ENCODE measurements at places on chromosomes 16 and 17. TPM values are rescaled to one million over a fixed set of nuclear protein-coding genes. Genes with fewer than 3 reads are reported as not detected.

The METTL22 gene
- 56.5 TPM for total RNA-seq

GRCh38 chr17:38877130-38877851 is 7.4 kb downstream of the LASP1 start:
- H3K4me3 ChIP-seq: no peak overlapping the region
- no peak for DNase-seq
- peaks cover 36% of the 10 kb centered on the region for H3K4me1 ChIP-seq
- peak overlapping the region; percentile 49 for H3K27ac ChIP-seq
- H3K27me3 ChIP-seq: no peaks in the 10 kb centered on the region

DNA sequence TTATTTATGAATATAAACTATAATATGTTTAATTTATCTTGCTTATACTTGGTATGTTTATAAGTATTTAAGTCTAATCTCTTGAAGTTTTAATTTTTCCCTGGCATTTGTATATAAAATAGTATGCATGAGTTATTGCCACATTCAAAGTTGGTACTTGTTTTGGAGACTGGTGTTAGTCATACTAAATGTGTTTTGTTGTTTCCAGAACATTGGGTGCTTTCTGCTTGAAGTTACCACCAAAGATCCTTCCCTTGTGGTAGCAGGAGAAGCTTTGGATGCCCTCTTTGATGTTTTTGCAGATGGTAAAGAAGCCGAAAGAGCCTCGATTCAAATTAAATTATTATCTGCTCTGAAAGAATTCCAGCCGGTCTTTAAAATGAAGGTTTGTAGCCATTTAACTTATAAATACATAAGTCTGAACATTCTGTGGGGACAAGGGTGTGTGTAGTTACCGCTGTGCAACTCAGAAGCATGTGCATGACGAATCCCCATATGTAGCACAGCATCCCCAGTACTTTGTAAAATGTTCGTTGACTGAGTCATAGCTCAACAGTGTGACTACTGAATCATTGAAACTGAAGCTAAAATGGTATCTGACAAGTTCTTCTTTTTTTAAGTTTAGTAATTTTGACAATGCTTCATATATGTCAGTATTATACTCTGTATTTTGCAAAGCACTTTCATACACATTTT is 36.4 kb downstream of the HEATR3 start:
- H3K4me3 ChIP-seq: no peak overlapping the region
- no peak for DNase-seq
- no peak overlapping the region for H3K27ac ChIP-seq
- H3K4me1 ChIP-seq: no peaks in the 10 kb centered on the region

The EPN3 gene
- total RNA-seq: 9.1 TPM

DNA sequence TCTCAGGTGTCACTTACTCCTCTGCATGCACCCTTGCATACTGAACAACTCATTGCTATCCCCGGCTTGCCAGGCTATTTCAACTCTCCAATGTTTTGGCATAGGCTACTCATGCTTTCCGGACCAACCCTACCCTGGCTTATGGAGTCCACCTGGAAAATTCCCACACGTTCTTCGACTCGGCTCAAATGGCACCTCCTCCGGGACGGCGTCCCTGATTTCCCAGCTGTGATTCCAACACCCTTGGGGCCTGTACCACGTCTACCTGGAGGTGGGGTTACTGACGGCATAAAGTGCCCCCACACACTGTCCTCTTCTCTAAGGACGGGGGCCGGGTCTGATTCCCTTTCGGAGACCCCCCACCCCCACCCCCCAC is 498 bp downstream of the SMYD4 start:
- no peaks in the 10 kb centered on the region for H3K27me3 ChIP-seq
- peak overlapping the region; percentile 97 for H3K4me3 ChIP-seq
- DNase-seq: no peak
- peaks cover 10% of the 10 kb centered on the region for H3K36me3 ChIP-seq
- H3K27ac ChIP-seq: peak overlapping the region; percentile 76
- H3K4me1 ChIP-seq: peaks cover 15% of the 10 kb centered on the region

DNA sequence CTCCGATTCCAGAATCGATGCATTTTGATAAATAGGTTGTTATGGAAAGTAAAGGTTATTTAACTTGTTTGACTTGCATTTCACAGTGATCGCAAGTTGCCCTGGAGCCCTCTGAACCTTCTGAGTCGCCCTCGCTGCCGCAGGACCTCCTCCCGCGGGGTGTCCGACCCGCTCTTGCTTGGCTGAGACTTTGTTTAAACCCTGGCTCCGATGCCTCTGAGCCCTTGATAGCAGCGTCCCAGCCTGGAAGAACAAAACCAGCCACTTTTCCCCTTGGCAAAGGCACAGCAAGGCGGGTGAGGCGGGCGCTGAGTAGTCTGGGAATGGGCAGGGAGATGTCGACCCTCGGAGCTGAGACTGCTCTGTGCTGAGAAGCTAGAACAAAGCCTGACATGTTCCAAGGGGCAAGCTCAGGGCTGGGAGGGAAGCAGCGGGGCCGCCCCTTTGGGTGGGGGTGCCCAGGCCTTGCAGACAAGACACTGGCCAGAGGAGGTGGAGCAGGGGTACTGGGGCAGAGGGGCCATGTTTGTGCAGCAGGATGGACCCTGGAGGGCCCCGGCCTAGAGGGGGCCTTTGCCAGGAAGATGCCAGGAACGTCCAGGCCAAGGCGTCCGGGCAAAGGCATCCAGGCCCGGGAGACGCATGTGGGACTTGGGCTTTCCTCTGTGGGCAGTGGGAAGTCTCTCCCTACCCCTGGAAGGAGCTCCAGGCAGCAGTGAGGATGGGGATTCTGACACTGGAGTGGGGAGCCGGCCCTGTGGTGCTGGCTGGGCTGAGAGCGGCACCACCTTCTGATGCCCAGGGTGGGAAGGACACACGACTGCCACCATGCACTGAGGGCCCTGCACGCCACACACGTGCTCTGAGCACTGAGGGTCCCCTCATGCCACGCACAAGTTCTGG is 30.3 kb upstream of the CDH15 start:
- H3K27ac ChIP-seq: no peak overlapping the region
- no peaks in the 10 kb centered on the region for H3K27me3 ChIP-seq
- no peak for DNase-seq

DNA sequence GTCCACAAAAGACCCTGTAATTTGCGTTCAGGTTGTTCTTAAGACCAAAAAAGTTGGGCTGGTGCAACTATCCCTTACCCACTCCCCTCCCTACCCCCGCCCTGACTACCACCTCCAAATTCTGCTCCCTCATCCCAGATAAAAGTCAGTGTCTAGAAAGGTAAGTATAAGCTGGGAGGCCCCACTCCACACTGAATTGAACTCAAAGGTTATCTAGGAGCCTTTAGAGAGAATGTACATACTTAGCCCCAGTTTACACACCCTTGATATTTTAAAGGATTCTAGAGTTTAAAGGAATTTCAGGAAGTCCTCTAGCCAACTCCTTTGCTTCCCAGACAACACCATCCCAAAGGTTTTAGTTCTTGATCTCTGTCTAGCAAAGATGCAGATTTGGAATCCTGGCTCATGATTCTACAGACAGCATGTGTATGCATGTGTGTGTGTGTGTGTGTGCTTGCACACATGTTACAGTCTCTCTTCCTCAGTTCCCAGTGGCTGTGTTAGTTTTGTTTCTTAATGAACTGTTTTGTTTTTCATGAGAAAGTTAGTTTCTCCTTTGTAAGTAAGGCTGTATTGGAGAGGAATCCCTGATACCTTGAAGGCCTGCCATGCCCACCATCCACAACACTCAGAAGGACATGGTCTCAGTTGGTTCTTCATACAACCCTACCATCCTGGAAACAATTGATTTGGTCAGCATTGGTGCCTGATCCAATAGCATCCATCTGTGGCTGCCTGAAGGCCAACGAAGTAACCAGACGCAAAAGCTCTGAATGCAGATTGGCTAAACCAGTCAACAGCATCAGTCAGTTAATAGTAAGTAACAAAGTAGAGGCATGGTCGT is 281.3 kb downstream of the SOX9 start:
- peaks cover 51% of the 10 kb centered on the region for H3K4me1 ChIP-seq
- no peak for DNase-seq
- H3K27ac ChIP-seq: peak overlapping the region; percentile 46
- H3K36me3 ChIP-seq: peaks cover 26% of the 10 kb centered on the region
- no peak overlapping the region for H3K4me3 ChIP-seq
- H3K27me3 ChIP-seq: peaks cover 3% of the 10 kb centered on the region

GRCh38 chr17:2694381-2695242 is 17.0 kb downstream of the CLUH start:
- H3K27me3 ChIP-seq: no peaks in the 10 kb centered on the region
- no peak overlapping the region for H3K27ac ChIP-seq
- DNase-seq: no peak
- no peak overlapping the region for H3K4me3 ChIP-seq
- peaks cover 1% of the 10 kb centered on the region for H3K36me3 ChIP-seq
- no peaks in the 10 kb centered on the region for H3K4me1 ChIP-seq

The NFAT5 gene
- 45.2 TPM for total RNA-seq

The MFAP4 gene
- total RNA-seq: 2.5 TPM
